Inflammatory macrophage treated with lipopolysaccharide for 1 hour (primary cell): ENCODE measurements at places on chromosomes 16 and 17.

GRCh38 chr16:73840728-73841127 lies 455.9 kb upstream of the PSMD7 start:
- no peak for DNase-seq

GRCh38 chr16:85619101-85619891 lies 6.2 kb downstream of the GSE1 start:
- DNase-seq: no peak

GRCh38 chr17:14605267-14605599 lies 304.4 kb downstream of the HS3ST3B1 start:
- DNase-seq: peak; percentile 83

DNA sequence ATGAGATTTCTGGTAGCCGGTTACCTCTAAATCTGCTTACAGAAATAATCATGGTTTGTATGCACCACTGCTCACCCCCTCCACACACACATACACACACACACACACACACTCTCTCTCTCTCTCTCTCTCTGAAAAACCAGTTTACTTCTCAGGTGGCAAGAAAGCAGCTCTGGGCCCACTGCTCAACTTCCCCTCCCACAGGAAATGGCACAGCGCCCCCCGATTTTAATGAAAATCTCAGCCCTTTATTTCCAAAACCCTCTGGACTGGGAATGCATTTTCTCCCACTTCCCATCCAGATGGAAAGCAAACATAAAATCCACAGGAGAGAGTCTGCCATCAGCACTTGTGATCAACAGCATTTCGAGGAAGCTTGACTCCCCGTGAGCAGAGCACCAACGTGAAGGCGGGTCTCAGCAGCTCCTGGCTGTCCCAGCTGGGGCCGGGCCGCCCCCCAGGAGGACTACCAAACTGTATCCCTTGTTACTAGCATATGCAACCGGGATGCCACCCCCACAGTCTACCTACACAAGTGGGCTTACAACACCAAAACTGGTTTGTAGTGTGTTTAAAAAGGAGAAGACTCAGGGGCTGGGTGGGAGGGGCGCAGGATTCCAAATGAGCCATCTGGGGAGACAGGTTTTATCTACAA lies 121.1 kb downstream of the SLC39A11 start:
- no peak for DNase-seq

GRCh38 chr17:66406701-66407644 lies 104.6 kb downstream of the PRKCA start:
- no peak for DNase-seq

DNA sequence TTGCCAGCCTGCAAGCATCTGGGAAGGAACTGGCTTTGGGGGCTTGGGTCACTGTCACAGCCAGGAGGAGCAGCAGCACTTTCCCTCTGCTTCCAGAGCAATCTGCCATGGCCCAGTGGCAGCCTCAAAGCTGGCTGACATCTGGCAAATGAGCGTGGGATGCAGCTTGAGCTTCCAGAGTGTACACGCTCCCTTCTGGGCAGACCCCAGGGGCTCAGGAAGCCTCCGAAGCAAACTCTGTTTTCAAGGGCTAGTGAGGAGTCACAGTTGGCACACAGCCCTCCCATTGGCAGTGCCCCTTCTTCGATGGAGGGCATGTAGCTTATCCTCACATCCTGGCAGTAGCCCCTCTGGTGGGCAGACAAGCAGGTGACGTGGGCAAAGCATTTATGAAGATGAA lies 249.6 kb downstream of the ENGASE start:
- no peak for DNase-seq

DNA sequence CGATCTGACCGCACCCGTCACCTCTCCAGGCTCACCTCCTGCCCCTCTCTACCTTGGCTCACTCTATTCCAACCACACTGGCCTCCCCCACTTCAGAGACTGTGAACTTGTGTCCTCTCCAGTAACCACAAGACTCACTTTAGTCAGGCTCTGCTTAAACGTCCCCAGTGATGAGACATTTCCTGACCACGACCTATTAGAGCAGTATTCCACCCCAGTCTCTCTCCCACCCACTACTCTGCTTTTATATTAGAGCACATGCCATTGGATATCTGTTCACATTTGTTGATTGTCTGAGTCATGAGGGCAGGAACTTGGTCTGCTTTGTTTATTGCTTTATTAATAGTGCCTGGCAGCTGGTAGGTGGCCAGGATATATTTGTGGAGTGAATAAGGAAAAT lies 20.1 kb downstream of the COX11 start:
- DNase-seq: no peak

- DNase-seq: no peak
Observed at GRCh38 chr17:75032720-75033280, 14.0 kb downstream of the ATP5PD start.

DNA sequence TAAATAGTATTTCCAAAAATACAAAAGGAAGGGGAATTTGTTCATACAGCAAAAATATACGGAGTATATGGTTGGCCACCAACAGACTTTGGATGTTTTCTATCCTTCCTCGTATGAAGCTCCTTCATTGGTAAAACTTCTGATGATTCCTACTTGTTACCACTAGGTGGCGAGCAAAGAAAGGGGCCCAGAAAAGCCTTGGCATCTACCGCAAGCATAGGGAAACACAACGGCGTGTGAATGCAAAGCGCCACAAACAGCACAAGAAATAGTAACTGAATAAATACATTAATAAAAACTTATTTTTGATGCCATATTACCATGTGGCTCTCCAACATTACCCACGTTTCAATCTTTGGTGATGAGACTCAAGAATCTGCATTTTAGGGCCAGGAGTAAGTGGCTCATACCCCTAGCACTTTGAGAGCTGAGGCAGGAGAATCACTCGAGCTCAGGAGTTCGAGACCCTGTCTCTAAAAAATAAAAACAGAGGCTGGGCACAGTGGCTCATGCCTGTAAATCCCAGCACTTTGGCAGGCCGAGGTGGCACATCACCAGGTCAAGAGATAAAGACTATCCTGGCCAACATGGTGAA lies 34.5 kb downstream of the YWHAE start:
- DNase-seq: peak; percentile 87

GRCh38 chr16:674968-675883 lies at the start of gene RHBDL1:
TSS of gene RHBDL1 (plus strand) at chr16:675671. CDS start at chr16:675791, 120 bp downstream.
- no peak for DNase-seq

DNA sequence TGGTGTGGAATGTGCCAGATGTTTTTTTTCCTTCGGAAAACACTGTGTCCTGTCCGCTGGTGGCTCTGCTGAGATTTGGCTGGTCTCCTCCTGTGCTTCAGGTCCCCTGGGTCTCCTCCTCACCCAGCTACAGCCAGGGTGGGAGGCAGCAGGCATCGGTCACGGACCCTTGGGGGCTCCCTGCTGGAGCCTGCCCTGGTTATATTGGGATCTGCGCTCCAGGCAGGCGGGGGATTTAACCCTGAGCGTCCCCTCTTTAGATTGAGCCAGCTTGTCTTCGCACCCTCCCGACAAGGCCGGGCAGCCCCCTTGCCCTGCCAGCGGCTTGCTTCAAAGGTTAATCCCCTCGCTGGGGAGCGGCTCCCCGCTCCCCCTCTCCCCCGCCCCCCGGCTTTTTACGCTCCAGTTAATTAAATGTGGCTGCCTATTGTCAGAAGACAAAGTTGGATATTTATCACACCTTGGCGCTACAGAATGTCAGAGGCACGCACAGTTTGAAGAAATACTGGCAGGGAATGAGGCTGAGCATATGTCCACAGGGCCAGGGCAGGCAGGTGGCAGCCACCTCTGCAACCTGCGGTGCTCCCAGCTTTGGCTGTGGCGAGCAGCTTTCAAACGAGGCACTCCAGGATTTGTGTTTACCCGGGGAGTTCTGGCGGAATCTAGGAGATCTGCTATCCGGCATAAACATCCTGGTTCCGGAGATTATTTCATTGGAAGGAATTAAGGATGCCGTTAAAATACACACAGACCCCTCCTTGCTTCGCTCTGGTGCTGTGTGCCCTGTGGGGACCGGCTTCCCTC lies 38.2 kb upstream of the GSE1 start:
- no peak for DNase-seq

DNA sequence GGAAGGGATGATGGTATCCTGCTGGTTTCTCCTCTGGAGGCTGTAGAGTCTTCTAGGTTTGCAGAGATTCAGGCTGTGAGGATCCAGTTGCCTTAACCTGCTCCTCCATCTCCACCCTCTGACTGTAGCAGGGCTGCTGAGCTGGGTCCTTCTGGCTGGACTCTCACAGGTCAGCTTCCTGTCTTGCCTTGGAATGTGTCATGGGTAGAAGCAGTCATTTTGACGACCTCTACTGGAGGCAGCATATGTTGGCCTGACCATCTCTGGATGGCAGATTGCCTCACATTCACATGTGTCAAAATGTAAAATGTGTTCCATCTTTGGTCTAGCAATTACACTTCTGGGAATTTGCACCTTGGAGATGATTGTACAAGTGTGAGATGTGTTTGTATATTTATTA lies 504.4 kb upstream of the EEF2KMT start:
- DNase-seq: no peak

DNA sequence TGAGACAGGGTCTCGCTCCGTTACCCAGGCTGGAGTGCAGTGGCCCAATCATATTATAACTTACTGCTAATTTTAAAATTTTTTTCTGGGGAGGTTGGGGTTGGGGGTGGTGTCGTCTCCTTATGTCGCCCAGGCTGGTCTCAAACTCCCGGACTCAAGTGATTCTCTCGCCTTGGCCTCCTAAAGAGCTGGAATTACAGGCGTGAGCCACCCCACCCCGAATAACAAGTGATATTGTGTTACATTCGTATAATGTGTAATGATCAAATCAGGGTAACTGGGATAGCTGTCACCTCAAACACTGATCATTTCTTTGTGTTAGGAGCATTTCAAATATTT lies 16.2 kb upstream of the KPNA2 start:
- no peak for DNase-seq

GRCh38 chr16:73048292-73049080 lies 558 bp upstream of the ZFHX3 start:
- no peak for DNase-seq
